ENCODE measurements at places on chromosomes 5 and 9.

DNA sequence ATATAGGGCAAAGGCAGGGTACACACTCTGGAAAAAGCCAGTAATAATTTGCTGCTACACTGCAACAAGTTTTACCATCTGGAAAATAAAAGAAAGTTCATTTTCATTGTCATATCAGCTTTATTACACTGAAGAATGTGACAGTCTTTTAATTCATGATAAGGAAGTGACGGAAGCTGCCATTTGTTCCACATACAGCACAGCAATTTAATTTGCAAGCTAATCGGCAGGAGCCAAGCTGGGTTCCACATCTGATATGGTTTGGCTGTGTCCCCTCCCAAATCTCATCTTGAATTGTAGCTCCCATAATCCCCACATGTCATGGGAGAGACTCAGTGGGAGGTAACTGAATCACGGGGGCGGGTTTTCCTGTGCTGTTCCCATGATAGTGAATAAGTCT is 16.5 kb downstream of the PRELID2 start:
- H3K4me3 ChIP-seq, result no peak overlapping the region
- DNase-seq, result no peak
- no peaks in the 10 kb centered on the region for H3K4me1 ChIP-seq
- H3K27ac ChIP-seq, result no peak overlapping the region
- no peaks in the 10 kb centered on the region for H3K36me3 ChIP-seq
- no peaks in the 10 kb centered on the region for H3K27me3 ChIP-seq

GRCh38 chr5:32984851-32985610 is 273.9 kb downstream of the NPR3 start:
- no peak for DNase-seq
- no peaks in the 10 kb centered on the region for H3K36me3 ChIP-seq
- H3K4me1 ChIP-seq, result no peaks in the 10 kb centered on the region
- no peak overlapping the region for H3K4me3 ChIP-seq
- H3K27me3 ChIP-seq, result no peaks in the 10 kb centered on the region

DNA sequence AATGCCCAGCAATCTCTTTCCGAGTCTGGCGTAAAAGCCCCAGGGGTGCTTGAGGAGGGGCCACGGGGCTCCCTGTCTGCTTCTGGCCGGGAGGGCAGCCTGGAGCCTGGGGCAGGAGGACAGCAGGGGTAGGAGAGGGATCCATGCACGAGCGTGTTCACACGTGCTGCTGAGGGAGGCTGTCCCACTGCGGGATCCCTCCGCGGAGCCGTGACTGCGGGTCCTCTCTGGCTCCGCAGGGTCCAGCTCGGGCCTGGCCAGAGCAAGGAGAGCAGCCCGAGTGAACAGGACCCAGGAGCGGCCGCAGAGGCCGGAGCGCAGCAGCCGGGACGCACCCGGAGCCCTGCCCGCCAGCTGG is 78.4 kb downstream of the ZNF354C start:
- DNase-seq, result no peak
- H3K36me3 ChIP-seq, result no peaks in the 10 kb centered on the region
- H3K27me3 ChIP-seq, result peaks cover 19% of the 10 kb centered on the region

- no peaks in the 10 kb centered on the region for H3K4me1 ChIP-seq
- no peaks in the 10 kb centered on the region for H3K27me3 ChIP-seq
- DNase-seq, result no peak
Observed at GRCh38 chr5:133801955-133802751, 166.3 kb downstream of the C5orf15 start.

- no peaks in the 10 kb centered on the region for H3K4me1 ChIP-seq
- H3K27ac ChIP-seq, result no peak overlapping the region
- H3K36me3 ChIP-seq, result no peaks in the 10 kb centered on the region
Observed at GRCh38 chr5:159732220-159732619, 184.1 kb upstream of the ADRA1B start.

DNA sequence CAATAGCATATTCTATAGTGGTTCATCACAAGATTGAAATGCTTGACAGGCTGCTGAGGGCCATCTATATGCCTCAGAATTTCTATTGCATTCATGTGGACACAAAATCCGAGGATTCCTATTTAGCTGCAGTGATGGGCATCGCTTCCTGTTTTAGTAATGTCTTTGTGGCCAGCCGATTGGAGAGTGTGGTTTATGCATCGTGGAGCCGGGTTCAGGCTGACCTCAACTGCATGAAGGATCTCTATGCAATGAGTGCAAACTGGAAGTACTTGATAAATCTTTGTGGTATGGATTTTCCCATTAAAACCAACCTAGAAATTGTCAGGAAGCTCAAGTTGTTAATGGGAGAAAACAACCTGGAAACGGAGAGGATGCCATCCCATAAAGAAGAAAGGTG is 43.8 kb downstream of the GCNT1 start:
- DNase-seq, result no peak
- no peaks in the 10 kb centered on the region for H3K4me1 ChIP-seq
- no peaks in the 10 kb centered on the region for H3K27me3 ChIP-seq
- H3K36me3 ChIP-seq, result no peaks in the 10 kb centered on the region
- H3K4me3 ChIP-seq, result no peak overlapping the region

DNA sequence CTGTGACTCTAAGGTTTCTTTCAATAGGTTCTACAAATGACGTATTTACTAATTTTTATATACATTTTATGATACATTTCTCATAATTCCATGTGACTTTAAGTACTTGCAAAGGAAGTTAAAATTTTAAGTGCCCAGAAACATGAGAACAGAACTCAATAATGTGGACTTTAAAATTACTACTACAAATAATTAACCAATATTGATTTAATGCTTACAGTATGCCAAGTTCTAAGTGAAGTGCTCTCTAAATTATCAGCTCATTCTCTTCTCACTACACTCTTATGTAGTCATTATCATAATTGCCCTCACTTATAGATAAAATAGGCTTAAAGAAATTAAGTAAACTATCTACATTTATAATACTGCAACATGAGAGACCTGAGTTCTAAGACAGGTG is 1690.7 kb upstream of the CDH9 start:
- no peak overlapping the region for H3K4me3 ChIP-seq
- H3K27ac ChIP-seq, result no peak overlapping the region
- no peak for DNase-seq
- H3K4me1 ChIP-seq, result no peaks in the 10 kb centered on the region
- H3K27me3 ChIP-seq, result no peaks in the 10 kb centered on the region
- no peaks in the 10 kb centered on the region for H3K36me3 ChIP-seq

GRCh38 chr9:132288966-132289365 is 65.8 kb downstream of the SETX start:
- no peaks in the 10 kb centered on the region for H3K27me3 ChIP-seq
- no peak overlapping the region for H3K4me3 ChIP-seq
- H3K36me3 ChIP-seq, result no peaks in the 10 kb centered on the region
- no peak overlapping the region for H3K27ac ChIP-seq
- no peak for DNase-seq

DNA sequence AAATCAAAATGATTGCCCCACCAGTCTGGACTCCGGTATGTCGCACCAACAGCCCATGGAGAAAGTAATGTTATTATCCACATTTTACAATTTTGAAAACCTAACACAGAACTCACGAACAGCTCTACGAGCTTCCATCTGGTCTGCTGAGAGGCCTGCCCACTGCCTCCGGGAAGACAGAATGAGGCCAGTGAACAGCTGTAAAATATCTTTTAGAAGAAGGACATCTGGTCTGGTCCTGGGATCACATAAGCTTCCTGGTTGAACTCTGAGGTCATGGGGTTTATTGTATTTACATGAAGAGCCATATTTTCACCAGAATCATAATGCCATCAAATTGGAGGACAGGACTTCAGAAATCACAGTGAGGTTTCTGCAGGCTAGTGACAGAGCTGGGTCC is 89.0 kb downstream of the FRMD3 start:
- H3K27ac ChIP-seq, result no peak overlapping the region
- no peaks in the 10 kb centered on the region for H3K27me3 ChIP-seq
- no peaks in the 10 kb centered on the region for H3K4me1 ChIP-seq
- no peak overlapping the region for H3K4me3 ChIP-seq
- no peak for DNase-seq

DNA sequence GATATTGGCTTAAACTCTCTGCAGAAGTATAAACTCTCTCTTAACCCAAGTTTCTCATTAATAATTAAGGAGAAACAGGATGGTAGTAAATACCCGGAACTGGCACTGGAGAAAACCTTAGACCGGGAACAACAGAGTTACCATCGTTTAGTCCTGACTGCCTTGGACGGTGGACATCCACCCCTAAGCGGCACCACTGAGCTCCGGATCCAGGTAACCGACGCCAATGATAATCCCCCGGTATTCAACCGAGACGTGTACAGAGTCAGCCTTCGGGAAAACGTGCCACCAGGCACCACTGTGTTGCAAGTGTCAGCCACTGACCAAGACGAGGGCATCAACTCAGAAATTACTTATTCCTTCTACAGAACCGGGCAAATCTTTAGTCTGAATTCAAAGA is 861 bp downstream of the PCDHGB5 start:
- no peak for DNase-seq
- no peaks in the 10 kb centered on the region for H3K4me1 ChIP-seq
- H3K4me3 ChIP-seq, result no peak overlapping the region
- H3K27me3 ChIP-seq, result peaks cover 10% of the 10 kb centered on the region
- H3K36me3 ChIP-seq, result no peaks in the 10 kb centered on the region

DNA sequence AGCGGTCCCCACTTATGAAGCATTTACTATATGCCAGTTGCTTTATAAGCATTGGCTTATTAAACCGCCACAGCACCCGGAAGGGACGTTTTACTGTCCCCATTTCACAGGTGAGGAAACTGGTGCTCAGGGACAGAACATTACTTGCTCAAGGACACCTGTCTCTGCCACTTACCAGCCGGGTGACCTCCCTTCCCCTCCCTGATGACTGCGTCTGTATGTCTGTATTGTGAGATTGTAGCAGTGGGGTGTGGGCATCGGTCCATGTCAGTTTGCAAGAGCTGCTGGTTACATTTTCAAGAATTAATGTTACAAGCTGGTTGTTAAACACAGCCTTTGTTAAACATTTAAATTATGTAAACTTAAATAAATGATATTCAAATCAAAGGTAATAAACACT is 77.6 kb upstream of the LMX1B start:
- no peak overlapping the region for H3K27ac ChIP-seq
- H3K36me3 ChIP-seq, result no peaks in the 10 kb centered on the region
- peaks cover 63% of the 10 kb centered on the region for H3K27me3 ChIP-seq
- H3K4me1 ChIP-seq, result no peaks in the 10 kb centered on the region
- no peak overlapping the region for H3K4me3 ChIP-seq
- DNase-seq, result no peak

- no peaks in the 10 kb centered on the region for H3K36me3 ChIP-seq
- no peak overlapping the region for H3K4me3 ChIP-seq
- DNase-seq, result no peak
- no peak overlapping the region for H3K27ac ChIP-seq
- H3K4me1 ChIP-seq, result no peaks in the 10 kb centered on the region
Observed at GRCh38 chr9:99411068-99411467, 189.0 kb downstream of the SEC61B start.

DNA sequence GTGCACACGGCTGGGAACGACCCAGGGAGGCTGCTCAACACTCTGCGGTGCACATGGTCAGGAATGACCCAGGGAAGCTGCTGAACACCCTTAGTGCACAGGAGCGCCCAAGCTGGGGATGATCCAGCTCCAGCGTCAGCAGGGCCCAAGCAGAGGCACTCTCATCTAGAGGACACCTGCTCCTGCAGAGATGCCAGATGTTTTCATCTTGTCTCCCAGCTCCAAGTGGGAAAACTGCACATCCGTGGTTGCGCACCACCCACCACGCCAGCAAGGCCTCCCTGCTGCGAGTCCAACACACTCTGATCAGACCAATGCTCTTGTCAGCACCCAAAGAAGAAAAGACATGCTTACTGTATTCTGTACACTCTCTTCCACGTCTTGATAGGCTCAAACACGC is 34.1 kb downstream of the UBE2QL1 start:
- peaks cover 93% of the 10 kb centered on the region for H3K4me1 ChIP-seq
- 0 out of 2 replicates have a peak, but pooled peaks cover 5% of the 10 kb centered on the region for H3K36me3 ChIP-seq
- no peaks in the 10 kb centered on the region for H3K27me3 ChIP-seq
- peak overlapping the region; percentile 99 for H3K27ac ChIP-seq
- peak overlapping the region; percentile 13 for H3K4me3 ChIP-seq
- no peak for DNase-seq

- H3K27ac ChIP-seq, result no peak overlapping the region
- H3K36me3 ChIP-seq, result no peaks in the 10 kb centered on the region
- no peaks in the 10 kb centered on the region for H3K27me3 ChIP-seq
- H3K4me3 ChIP-seq, result no peak overlapping the region
- DNase-seq, result no peak
Observed at GRCh38 chr5:97105501-97106215, 36.8 kb downstream of the LIX1 start.

- peaks cover 6% of the 10 kb centered on the region for H3K4me1 ChIP-seq
- H3K27me3 ChIP-seq, result peaks cover 14% of the 10 kb centered on the region
- H3K36me3 ChIP-seq, result no peaks in the 10 kb centered on the region
- DNase-seq, result no peak
Observed at GRCh38 chr9:136119061-136119882, 597 bp upstream of the TMEM250 start.

GRCh38 chr5:34803974-34804732 is 34.8 kb upstream of the TTC23L start:
- no peak for DNase-seq
- no peaks in the 10 kb centered on the region for H3K27me3 ChIP-seq
- no peaks in the 10 kb centered on the region for H3K36me3 ChIP-seq
- H3K27ac ChIP-seq, result no peak overlapping the region

DNA sequence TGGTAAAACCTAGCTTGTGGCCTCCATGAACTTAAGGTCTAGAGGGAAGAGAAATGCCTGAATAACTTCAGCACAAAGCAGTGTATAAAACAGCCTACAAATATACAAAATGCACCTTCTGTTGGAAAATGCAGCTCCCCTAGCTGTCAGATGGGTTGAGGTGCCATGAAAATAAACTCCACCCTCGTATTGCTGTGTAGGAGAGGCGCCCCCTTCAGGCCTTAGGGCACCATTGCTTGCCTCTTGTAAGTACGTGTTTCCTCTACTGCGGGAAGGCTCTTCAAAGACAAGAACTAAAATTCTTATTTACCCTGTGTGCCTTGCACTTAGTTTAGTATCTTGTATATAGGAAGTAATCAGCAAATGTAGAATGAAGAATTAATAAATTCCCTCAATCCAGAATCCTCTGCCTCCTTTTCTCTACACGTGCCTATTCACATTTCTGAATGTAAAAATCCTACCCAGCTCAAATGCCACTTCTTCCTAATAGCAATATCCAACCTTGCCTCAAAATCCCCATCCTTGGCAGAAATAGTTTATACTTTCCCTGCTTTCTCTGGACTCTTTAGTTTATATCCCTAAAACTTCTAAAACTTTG is 393.7 kb upstream of the PDE4D start:
- no peaks in the 10 kb centered on the region for H3K4me1 ChIP-seq
- no peak overlapping the region for H3K27ac ChIP-seq
- H3K36me3 ChIP-seq, result no peaks in the 10 kb centered on the region
- H3K27me3 ChIP-seq, result no peaks in the 10 kb centered on the region
- DNase-seq, result peak; percentile 72
- no peak overlapping the region for H3K4me3 ChIP-seq
